Fibroblast of skin of abdomen (primary cell): ENCODE measurements at places on chromosomes 2 and 18.

DNA sequence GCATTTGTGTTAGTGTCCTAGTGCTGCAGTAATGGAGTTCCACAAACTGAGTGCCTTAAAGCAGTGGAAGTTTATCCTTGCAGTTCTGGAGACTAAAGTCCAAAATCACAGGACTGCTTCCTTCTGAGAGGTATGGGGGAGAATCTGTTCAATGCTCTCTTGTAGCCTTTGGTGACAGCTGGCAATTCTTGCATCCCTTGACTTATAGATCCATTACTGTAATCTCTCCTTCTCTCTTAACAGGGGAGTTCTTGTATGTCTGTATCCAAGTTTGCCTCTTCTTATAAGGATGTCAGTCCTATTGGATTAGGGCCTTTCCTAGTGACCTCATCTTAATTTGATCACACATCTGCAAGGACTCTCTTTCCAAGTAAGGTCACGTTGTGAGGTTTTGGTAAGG, 69.9 kb downstream of the XRCC5 start:
- DNase-seq: no peak

DNA sequence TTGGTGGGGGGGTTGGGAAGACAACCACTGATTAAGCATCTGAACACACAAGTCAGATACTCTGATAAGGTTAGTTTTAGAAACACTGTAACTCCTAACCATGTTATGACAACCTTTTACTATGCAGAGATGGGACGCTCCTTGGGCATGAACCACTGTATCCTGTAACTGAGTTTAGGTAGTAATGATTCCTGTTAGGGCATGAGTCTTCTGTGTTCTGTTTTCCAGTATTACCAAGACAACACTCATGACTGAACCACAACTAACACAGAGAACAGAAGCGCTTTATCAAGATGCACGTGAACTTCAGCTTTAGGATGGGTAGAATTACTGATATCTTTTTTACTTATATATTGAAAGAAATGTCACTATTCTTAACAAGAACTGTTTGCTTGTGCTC, 14.1 kb upstream of the CREB1 start:
- DNase-seq: no peak

GRCh38 chr2:161146996-161147395, 13.2 kb upstream of the TANK start:
- DNase-seq: no peak

DNA sequence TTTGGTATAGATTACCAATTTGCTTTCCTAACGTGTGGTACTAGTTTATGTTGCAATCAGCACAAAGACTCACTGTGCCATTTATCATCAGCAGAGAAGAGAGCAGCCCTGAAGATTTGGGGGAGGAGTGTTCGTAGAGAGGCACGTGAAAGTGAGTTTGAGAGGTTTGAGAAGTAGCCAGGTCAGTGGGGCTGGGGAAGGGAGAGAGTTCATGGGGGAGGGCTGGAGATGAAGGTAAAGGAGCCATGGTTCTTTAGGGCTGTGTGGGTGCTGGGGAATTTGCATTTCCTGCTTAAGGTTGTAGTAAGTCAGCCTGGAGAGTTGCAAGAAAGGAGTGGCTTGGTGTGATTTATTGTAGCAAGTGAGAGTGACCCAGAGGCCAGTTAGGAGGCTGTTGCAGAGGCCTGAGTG, 172.1 kb downstream of the NEDD4L start:
- DNase-seq: peak; percentile 33

- DNase-seq: peak; percentile 44
Measured at GRCh38 chr2:161905389-161906046, 168.5 kb downstream of the DPP4 start.
